ENCODE measurements at places on chromosomes 4 and X.

GRCh38 chr4:77154761-77155499 lies 2.1 kb upstream of the CCNG2 start:
- no peak for DNase-seq

- no peak for DNase-seq
These were observed 58.5 kb downstream of the ASMT start for GRCh38 chrX:1673337-1673736.

GRCh38 chrX:57906790-57907189 lies 3.5 kb downstream of the ZXDA start:
- no peak for DNase-seq

- DNase-seq = no peak
These were observed 37.2 kb upstream of the C4orf50 start for GRCh38 chr4:6055436-6055835.

DNA sequence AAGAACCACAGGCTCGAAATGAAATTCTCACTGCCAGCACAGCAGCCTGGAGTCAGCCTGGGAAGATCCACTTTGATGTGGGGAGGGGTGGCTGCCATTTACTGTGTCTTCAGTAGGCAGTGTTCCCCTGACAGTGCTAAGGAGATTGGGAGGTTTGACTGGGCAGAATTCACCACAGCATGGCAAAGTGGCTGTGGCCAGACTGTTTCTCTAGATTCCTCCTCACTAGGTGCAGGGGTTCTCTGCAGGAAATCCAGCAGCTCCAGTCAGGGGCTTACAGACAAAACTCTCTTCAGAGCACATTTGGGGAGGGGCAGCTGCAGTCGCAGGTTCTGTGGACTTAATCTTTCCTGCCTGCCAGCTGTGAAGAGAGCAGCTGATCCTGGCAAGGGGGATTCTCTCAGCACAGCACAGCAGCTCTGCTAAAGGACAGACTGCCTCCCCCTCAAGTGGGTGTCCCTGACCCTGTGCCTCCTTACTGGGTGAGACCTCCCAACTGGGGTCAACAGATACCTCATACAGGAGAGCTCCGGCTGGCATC lies 1174.0 kb downstream of the RAPGEF2 start:
- no peak for DNase-seq

DNA sequence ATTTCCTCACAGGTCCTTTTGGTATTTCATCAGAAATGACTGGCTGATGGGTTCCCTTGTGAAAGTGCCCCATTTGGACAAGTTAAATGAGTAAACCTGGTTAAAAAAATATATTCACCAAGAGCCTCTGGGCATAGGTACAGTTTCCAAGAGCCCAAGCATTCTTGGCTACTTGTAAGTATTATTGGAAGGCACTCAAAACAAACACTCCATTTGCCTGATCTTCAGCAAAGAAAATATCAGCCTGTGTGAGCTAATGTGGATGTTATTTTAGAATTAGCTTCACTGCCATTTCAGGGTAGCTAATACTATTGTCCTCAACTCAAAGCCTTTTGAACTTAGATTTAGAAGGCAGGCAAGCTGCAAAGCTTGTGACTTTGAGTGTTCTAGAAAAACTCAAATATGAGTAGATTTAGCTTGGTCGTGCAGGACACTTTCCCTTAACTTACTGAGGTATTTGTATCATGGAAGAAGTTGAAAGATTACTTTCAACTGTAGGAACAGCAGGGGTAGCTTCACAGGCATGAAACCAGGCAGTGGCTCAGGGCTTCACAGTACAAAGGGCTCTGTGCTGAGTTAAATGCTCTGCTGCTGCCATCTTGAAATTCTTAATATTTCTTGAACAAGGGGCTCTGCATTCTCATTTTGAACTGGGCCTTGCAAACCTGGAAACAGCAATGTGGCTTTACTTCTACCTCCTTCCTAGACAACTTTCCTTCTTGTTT lies 177.2 kb downstream of the AMELX start:
- DNase-seq = no peak

DNA sequence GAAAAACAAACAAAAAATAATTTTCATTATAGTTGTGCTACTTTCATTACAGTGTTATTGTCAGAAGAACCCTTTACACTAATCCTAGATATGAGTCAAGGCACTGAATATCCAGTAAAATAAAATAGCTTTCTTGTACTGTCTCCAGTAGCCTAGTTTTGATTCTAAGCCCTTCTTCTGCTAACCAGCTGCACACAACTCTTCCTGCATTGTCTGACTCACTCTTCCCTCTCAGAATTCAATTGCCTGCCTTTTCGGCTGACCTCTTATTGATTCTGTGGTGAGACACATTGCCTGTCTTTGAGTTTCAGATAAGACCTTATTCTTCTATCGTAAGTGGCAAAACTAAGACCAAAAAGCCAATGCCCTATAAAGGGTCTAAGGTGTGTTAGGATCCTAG lies 26.7 kb upstream of the PCDH18 start:
- no peak for DNase-seq

DNA sequence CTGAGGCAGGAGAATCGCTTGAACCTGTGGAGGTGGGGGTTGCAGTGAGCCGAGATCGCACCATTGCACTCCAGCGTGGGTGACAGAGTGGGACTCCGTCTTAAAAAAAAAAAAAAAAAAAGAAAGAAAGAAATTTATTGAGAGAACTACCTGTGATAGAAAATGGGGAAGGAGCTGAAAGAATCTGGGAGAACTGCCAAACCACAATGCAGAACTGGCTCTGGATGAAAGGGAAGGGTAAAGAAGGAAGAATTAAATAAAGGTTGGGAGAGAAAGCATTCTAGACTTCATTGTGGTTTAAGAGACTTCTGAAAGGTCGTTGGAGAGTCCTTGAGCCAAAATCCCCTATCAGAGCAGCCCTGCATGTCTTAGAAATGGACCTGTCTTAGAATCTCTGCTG lies 567.9 kb upstream of the HTR2C start:
- DNase-seq = no peak

GRCh38 chrX:56130031-56130430 lies 102.1 kb upstream of the KLF8 start:
- DNase-seq = no peak

DNA sequence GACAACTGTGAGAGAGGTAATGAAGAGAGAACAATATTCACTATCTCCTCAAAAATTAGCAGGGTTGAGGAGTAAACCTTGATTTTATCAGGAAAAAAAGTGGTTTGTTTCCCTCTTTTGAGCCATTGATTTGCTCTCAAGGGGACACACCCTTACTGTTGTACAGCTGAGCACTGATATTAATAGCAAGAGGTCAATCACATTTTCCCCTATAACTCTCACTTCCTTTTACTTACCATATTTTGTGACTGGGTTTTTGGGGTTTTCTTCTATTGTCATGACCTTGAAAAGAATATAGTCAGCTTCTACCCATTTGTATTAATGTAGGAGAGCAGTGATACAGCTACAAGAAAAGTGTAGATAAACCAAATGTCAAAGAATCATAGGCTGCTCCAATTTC lies 70.2 kb upstream of the LONRF3 start:
- no peak for DNase-seq

DNA sequence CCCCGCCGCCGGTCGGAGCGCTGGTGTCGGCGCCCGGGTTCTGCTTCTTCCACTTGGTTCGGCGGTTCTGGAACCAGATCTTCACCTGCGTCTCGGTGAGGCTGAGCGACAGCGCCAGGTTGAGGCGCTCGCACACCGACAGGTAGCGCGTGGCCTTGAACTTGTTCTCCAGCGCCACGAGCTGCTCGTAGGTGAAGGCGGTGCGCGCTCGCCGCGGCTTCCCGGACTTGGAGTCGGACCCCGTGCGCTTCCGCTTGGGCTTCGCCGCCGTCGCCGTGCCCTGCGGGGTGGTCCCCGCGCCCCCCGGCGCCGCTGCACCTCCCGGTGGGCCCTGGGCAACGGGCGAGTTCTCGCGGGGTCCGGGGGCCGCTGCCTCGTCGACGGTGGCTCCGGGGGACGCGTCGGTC lies 3.1 kb downstream of the NKX1-1 start:
- no peak for DNase-seq

GRCh38 chr4:62717154-62717553 lies 1517.0 kb downstream of the ADGRL3 start:
- DNase-seq = no peak

- no peak for DNase-seq
These were observed 106.1 kb downstream of the GALNTL6 start for GRCh38 chr4:171919314-171919713.

- DNase-seq = no peak
These were observed 151.0 kb upstream of the DKK2 start for GRCh38 chr4:107187091-107187490.

- DNase-seq = no peak
These were observed 13.8 kb downstream of the GRXCR1 start for GRCh38 chr4:42906341-42906740.

DNA sequence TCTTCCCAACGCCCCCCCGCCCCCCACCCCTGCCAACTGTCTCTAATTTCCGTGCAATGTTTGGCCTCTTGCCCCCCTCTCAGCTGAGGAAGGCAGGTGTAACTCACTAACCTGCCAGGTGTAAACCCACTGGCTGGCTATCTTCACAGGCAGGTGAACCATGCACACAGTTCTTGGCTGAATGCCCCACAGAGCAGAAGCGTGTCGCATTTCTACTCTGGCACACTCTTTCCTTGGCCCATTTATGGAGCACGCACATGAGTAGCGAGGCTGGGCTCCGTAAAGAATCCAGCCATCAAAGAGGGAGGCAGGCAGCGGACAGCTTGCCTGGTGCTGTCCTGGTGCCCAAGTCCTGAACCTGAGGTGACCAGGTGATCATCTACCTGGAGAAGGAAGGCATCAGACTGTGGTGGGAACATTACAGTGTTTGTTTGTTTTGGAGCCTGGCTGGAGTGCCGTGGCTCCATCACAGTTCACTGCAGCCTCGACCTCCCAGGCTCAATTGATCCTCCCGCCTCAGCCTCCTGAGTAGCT lies 39.2 kb upstream of the CRMP1 start:
- DNase-seq = peak; percentile 90

GRCh38 chrX:21167494-21167893 lies 206.7 kb upstream of the CNKSR2 start:
- no peak for DNase-seq

GRCh38 chrX:40632199-40632598 lies 9.0 kb downstream of the MPC1L start:
- DNase-seq = no peak

GRCh38 chr4:109067508-109068235 lies 234.8 kb downstream of the COL25A1 start:
- DNase-seq = no peak

DNA sequence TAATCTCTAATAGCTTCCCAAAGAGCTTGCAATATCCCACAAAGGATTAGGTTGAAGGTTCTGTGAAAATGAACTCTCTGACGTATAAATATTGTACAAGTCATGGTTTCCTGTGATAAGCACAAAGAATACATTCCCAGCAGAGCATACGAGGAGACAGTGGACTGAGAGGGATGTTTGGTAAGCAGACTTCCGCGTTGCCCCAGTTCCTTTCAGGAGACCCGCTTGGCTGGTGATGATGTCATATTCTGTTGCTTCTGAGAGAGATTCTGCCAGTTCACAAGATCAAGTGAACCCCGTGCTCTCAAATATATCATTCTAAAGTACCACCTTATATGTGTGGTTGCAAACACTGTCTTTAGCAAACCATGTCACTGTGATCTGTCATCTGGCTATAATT lies 323.9 kb upstream of the CASK start:
- DNase-seq = no peak

- no peak for DNase-seq
These were observed 7.3 kb downstream of the TRIM75 start for GRCh38 chr4:165060938-165061337.
